ENCODE measurements at places on chromosomes 3 and 15.

DNA sequence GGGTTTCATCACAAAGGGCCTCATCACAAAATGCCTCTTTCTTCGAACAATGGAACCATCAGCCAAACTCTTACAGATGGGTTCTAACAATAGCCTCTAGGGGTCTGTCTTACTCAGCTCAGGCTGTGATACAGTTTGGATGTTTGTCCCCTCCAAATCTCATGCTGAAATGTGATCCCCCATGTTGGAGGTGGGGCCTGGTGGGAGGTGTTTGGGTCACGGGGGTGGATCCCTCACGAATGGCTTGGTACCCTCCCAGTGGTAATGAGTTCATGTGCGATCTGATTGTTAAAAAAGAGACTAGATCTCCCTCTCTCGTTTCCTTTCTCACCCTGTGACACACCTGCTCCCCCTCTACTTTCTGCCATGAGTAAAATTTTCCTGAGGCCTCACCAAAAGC, 47.9 kb upstream of the LIPC start:
- no peak for DNase-seq

DNA sequence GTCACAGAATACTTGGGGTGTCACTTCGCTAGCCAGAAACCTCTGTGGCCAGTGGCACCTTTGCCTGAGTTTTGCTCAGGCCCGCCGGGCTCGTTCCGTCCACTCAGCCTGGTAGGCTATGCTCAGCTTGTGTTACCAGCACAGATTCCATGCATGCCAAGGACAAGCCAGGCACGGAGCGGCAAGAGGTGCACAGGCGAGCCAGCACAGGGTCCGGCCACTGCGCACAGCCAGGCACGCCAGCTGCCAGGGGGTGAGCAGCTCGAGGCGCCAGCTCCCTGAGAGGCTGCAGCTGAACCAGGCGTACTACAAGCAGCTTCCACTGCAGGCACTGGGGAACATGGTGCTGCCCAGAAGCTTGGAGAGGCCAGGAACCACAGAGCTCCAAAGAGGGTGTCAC, 14.7 kb downstream of the PCYT1A start:
- no peak for DNase-seq

GRCh38 chr3:171343693-171344092, 116.5 kb downstream of the TNIK start:
- no peak for DNase-seq

DNA sequence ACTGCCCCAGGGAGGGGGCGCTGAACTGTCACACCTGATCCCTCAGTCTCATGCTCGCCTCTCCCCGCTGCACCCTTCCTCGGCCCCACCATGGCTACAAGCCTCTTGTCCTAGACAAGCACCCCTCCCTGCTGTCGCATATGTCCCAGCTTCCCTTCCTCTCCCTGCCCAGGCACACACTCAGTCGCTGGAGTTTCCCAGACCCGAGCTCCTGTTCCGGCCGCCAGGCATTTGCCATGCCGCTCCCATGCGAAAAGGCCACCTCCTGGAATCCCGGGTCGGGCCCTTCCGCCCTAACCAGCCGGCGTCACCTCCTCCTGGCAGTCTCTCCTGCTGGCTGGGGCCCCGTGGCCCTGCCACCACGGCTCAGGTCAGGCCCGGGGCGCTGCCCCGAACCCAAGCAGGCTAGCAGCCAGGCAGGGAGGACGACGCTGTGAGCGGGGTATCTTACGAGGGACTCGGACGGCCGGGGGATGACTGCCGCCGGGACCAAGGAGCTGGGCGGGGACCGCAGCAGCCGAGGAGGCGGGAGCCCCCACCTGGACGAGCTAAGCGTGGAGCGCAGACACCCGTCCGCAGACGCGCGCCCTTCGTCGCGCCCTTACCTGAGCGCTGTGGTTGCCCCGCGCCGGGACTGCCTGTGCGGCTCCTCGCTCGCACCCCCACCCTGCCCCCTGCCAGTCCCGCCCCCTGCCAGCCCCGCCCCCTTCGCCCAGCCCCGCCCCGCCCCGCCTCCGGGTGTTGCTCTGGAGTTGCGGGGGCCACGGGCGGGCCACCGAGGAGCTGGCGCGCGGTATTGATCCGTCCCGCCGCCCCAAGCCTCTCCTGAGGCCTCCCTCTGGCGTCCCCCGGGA, at the start of gene ALS2CL:
Gene ALS2CL, minus strand, starts transcription at position 642 of the 854 bp plus-strand sequence. CDS start 4,239 bp downstream, outside the sequence.
- DNase-seq = no peak

GRCh38 chr3:72279631-72280041, 494.7 kb upstream of the PROK2 start:
- DNase-seq = no peak

DNA sequence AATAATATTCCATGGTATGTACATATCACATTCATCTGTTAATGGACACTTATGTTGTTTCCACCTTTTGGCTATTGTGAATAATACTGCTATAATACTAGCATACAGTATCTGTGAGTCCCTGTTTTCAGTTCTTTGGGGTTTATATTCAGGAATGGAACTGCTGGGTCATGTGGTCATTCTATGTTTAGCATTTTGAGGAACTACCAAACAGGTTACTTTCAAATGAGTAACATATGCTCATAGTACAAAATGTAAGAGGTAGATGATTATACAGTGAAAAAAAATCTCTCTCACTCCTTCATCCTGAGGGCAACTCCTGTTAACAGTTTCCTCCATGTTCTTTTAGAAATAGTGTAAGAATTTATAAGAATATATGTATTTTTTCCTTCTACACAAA, 162.2 kb downstream of the PLD1 start:
- no peak for DNase-seq

GRCh38 chr15:68256675-68257450, 20.7 kb upstream of the FEM1B start:
- peak; percentile 92 for DNase-seq

DNA sequence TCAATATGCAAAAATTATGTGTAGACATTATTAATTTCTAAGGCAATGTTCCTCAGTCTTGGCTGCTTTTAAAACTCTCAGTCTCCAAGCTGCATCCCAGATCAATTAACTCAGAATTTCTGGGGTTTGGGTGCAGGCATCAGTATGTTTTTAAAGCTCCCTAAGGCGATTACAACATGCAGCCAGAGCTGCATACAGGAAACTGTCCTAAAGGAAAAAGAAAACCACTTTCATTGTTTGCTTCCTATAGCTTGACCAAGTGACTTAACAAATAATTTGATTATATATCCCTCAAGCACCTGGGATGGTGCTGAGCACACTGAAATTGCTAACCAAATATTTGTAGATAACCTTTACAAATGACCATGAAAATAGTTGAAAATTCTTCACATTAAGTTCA, 194.7 kb downstream of the DTWD1 start:
- DNase-seq = no peak

DNA sequence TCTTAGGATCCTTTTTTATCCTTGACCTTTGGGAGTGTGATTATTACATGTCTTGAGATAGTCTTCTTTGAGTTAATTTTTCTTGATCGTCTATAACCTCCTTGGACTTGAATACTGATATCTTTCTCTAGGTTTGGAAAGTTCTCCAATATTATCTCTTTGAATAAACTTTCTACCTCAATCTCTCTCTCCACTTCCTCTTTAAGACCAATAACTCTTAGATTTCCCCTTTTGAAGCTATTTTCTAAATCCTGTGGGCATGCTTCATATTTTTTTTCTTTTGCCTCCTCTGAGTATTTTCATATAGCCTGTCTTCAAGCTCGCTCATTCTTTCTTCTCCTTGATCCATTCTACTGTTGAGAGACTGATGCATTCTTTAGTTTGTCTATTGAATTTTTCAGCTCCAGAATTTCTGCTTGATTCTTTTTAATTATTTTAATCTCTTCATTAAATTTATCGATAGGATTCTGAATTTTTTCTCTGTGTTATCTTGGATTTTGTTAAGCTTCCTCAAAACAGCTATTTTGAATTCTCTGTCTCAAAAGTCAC, 12.1 kb downstream of the USF3 start:
- no peak for DNase-seq

DNA sequence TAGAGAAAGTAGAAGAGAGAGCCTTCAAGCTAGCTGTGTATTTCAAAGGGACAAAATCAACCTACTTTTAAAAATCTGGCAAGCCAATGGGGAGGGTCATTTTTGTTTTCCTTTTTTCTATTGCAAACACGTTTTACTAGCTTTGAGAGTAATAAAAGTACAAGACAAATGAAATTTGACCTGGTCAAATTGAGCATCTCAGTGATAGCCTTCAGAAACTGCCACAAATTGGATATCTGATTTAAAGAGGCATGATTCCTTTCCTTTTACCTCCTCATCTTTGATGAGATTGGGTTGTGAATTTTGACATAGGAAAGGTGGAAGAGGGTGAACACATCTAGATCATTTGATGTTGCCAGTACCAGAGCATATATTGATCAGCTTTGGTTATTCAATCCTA, 53.6 kb upstream of the RBMS3 start:
- no peak for DNase-seq

GRCh38 chr3:155252535-155252934, 40.9 kb downstream of the STRIT1 start:
- no peak for DNase-seq

DNA sequence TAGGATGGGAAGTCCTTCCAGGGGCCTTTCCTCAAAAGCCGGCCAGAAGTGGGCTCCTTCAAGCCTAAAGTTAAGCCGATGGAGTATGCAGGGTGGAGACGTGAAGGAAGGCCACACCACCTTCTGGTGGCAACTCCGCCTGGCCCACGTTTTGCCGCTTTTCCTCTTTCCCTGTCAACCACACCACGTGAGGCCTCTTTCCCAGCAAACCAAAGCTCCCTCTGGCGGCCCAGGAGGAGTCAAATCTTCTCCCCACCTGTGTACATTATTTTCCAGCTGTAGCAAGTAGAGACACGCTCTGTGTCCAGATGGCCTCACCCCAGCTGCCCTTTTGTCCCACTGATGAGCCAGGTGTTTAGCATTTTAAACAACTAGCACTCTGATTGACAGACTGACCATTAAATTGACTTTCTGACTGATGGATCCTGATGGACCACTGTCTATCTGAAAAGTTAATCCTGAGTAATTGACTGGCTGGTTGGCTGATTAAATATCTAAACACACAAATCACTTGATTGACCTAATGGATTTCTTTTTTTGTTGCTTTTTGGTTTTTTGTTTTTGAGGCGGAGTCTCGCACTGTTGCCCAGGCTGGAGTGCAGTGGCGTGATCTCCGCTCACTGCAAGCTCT, 59.6 kb upstream of the ZBTB38 start:
- DNase-seq = peak; percentile 73

DNA sequence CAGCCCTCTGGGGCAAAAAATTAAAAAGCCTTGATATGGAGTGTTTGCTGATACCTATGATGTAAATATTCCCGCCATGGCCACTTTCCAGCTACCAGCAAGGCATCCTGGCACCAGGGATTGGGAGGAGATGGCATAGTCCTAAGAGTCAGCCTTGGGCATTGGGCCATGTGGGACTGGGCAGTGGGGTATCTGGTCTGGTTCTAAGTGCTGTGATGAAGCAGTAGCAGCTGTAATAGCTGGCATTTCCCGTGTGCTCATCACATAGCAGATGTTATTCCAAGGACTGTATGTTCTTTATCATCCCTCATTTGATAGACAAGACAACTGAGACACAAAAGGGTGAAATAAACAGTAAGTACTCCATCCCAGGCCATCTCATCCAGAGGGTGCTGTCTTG, 6.9 kb upstream of the SACM1L start:
- no peak for DNase-seq

GRCh38 chr3:105853801-105854432, 14.9 kb downstream of the CBLB start:
- DNase-seq = no peak

DNA sequence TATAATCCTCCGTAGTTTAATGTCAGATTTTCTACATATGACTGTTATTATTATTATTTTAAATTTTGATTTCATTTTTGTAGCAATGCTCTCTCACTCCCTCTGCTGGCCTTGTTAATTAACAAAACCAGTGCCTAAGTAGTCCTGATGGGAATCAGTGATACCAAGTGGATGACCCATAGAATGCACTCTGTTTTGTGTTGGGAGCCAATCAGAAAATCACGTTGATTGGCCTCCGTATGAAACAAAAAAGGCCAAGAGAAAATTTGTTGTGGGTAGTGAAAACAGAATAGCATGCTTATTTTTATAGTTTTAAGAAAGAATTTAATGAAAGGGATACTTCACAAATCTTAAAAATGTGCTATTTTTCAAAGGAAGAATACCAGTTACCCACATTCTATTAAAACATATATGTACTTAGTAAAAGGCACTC, 34.4 kb upstream of the MEIS2 start:
- no peak for DNase-seq

DNA sequence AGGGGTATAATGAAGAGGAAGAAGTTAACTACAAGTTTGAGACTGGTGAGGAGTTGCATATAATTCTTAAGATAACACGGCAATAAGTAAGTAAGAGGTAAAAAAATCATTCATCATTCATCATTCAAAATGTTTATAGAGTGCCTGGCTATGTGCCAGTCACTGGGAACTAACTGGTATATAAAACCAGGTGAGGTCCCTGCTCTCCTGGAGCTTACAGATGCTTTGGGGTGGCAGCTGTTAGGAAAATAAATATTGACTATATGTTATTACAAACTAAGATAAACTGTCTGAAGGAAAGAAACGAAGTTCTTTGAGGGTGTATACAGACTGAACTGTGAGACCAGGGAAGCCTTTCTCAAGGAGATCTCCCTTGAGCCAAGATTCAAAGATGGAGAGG, 2.9 kb downstream of the CASR start:
- DNase-seq = no peak

DNA sequence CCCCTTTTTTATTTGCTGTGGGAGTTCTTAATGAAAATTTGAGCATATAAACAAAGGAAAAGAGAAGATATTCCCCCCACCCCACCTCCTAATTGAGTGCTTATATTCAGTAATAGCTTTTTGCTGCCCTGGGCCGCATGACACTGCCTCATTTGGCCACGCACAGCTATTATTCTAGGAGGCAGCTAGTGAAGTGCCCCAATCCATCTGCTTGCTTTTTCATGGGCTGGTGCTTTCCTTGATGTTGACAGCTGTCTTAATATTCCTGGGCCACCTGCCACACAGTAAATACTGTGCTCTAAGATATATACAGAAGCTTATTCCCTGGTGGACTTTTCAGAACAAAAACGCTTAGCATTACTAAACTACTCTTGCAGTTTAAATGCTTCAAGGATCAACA, 3.8 kb upstream of the CRYBG3 start:
- no peak for DNase-seq

GRCh38 chr3:45225465-45226205, 452 bp downstream of the TMEM158 start:
- DNase-seq = no peak

- DNase-seq = no peak
Measured at GRCh38 chr3:37214076-37214475, 39.7 kb upstream of the LRRFIP2 start.

DNA sequence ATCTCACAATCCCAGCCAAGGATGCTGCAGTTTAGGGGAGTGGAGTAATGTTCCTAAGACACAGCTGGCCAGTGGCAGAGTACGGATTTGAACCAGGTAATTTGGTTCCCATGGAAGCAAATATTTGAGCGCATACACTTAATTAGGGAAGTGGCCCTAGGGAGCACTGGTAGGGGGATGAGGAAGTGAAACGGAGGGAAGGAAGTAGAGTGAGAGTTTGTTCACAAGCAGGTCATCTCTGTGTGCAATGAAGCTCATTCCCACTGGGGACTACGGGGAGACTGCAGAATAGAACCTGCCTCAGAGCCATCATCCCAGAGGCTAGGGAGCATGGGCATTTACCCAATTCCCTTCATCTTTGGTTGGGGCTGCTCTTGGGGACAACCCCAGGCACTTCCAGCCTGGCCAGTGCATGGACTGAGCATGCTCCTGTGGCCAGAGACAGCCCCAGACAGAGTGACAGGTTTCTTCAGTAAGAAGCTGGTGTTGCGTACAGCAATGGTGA, 317.2 kb upstream of the PROK2 start:
- no peak for DNase-seq
